ENCODE measurements at places on chromosomes 2 and 18.

- no peak for ATAC-seq
These were observed 52.2 kb downstream of the EIF5B start for GRCh38 chr2:99389371-99389770.

- ATAC-seq, result no peak
These were observed 6.3 kb downstream of the CFLAR start for GRCh38 chr2:201122276-201122675.

- ATAC-seq, result no peak
These were observed 127.8 kb upstream of the DDX18 start for GRCh38 chr2:117686699-117687098.

GRCh38 chr18:26480897-26481795, 67.2 kb downstream of the KCTD1 start:
- ATAC-seq, result peak; percentile 86

GRCh38 chr2:168147830-168148794, 99.3 kb downstream of the STK39 start:
- ATAC-seq, result no peak

DNA sequence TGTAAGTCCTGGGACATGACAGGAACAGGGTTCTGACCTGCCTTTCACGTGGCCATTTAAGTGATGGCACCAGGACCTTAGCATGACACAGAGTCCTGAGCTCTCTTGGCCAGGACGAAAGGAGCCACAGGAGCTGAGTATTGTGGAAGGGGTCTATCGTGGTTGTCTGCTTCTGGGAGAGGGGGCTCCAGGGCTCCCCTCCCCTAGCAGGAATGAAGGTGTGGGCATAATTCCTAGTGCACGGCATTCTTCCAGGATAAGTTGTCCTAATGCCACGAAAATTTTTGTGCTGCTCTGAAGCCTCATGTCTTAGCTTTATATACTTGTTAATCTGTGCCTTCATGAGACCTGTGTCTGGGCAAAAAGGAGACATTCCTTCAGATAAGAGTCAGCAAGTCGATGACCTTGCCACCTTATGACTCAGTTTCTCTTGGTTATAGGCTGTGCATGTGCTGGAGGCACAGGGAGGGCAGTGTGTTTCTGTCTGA, 17.1 kb downstream of the GATA6 start:
- ATAC-seq, result no peak

- ATAC-seq, result no peak
These were observed 137.6 kb upstream of the BCL2L11 start for GRCh38 chr2:110983133-110983532.

- no peak for ATAC-seq
These were observed 148.2 kb downstream of the CERS6 start for GRCh38 chr2:168604252-168604651.

DNA sequence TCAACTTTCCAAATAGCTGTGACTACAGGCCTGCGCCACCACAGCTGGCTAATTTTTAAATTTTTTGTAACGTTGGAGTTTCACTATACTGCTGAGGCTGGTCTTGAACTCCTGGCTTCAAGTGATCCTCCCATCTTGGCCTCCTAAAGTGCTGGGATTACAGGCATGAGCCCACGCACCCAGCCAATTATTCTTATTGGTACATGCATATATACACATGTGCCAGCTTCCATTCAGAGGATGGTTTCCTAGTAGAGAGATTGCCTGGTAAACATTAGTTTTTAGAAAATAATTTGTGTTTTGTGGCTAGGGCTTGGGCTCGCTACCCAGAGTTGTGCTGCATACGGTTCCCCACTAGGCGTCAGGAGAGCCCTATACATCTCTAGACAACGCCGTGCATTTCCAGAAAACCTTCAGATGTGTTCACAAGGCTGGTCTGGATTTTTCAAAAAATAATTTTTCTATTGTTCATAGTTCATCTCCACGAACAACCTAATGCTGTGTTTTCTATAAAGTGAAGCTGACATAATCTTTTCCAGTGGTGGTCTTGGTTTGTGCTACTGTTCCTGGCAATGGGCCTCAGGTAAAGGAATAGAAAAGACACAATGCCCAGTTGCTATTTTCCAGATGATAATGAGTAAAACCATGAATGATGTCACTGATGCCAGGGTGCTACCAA, 14.6 kb upstream of the AFG3L2 start:
- ATAC-seq, result peak; percentile 88

- no peak for ATAC-seq
These were observed 83.3 kb upstream of the TANK start for GRCh38 chr2:161076936-161077335.

GRCh38 chr2:44286119-44286883, 11.0 kb downstream of the SLC3A1 start:
- no peak for ATAC-seq

GRCh38 chr18:37176621-37176934, 347.7 kb downstream of the KIAA1328 start:
- ATAC-seq, result no peak

- no peak for ATAC-seq
These were observed 498.9 kb upstream of the NETO1 start for GRCh38 chr18:73366713-73367112.

GRCh38 chr2:199552141-199552540, 94.4 kb upstream of the SATB2 start:
- ATAC-seq, result no peak

DNA sequence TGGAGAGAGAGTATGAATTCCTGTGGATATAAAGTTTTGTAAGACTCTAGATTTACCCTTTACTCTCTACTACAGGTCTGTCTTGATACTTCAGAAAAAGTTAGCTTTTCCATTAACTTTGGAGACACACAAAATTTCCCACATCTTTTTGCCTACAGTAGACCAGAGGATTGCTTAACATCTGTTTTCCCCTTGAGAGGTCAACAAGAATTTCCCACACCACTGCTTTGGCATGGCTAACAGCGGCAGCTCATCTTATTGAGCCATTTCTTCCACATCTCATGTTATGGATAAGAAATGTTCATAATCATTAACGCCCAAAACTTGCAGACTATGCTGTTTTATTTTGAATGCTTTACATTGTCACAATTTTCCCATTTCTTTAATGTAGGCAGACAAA, 273.6 kb upstream of the RGPD4 start:
- ATAC-seq, result no peak

- ATAC-seq, result no peak
These were observed 10.7 kb upstream of the IAH1 start for GRCh38 chr2:9463698-9464034.

GRCh38 chr2:197270601-197271000, 40.0 kb downstream of the ANKRD44 start:
- ATAC-seq, result no peak

- no peak for ATAC-seq
These were observed 99.2 kb downstream of the SESTD1 start for GRCh38 chr2:179165356-179166000.

- no peak for ATAC-seq
These were observed 797 bp downstream of the TXNL4A start for GRCh38 chr18:79987566-79987965.

All from esophagus mucosa (tissue), 1 donor.